ENCODE measurements at places on chromosomes 11 and 22.
A peak's percentile ranks its signal among the peaks of the same experiment; 100 is the strongest.

DNA sequence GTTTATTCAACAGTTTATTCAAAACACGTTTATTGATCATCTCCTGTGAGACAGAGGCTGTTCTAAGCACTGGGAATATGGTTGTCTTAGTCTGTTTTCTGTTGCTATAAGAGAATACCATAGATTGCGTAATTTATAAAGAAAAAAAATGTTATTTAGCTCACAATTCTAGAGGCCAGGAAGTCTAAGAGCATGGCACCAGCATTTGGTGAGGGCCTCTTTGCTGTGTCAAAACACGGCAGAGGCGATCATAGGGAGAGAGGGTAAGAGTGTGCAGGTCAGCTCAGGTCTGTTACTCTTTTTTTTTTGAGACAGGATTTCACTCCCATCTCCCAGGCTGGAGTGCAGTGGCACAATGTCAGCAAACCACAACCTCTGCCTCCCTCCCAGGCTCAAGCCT, 5.2 kb upstream of the IL17RA start:
- no peak for DNase-seq

DNA sequence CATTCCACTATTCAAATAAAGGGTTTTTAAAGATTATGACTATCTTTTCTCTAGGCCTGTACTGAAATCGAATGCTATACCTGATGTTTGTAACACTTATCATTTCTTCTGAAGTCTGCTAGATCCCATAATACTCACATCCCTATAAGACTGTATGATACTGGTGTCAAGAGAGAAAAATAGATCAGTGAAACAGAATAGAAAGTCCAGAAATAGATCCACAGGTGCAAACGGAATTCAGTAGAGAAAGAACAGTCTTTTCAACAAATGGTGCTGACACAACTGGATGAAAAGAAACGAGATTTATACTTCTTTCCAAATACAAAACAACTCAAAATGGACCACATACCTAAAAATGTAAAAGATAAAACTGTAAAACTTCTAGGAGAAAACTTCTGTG, 143.2 kb downstream of the APOL5 start:
- DNase-seq: no peak

DNA sequence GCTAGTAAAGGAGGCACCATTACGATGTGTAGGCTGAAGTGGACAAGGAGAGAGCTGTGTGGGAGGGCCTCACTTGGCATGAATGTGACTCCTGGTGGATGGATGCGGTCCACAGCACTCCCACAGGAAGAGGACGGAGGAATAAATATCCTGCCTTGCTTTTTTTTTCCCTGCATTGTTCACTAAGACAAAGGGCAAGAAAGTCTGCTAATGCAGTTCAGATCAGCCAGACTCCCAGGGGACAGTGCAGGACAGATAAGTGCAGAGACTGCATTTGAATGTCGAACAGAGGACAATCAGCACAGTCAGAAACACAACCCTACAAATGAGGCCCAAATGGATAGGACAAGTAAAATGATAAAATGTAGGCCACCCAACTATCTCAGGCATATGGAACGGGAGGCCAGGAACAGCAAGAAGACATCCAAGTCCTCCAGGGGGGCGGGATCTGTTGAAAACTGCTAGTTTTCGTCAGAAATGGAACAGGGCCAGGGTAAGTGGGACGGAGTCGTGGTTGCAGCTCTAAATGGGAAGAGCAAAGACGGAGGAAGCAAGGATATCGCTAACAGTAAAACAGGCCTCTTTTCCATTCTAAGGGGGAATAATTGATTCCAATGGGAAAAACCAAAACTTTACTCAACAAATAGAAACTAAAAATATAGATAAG, 25.2 kb upstream of the OR8B8 start:
- no peak for DNase-seq

GRCh38 chr22:22810018-22810427, 77.6 kb upstream of the IGLL5 start:
- no peak for DNase-seq

- no peak for DNase-seq
Observed at GRCh38 chr22:19109198-19110063, 12.8 kb downstream of the DGCR2 start.

- DNase-seq: no peak
Observed at GRCh38 chr11:13338427-13339069, 61.0 kb downstream of the BMAL1 start.

GRCh38 chr22:27258616-27259172, 542.9 kb downstream of the MN1 start:
- DNase-seq: no peak

DNA sequence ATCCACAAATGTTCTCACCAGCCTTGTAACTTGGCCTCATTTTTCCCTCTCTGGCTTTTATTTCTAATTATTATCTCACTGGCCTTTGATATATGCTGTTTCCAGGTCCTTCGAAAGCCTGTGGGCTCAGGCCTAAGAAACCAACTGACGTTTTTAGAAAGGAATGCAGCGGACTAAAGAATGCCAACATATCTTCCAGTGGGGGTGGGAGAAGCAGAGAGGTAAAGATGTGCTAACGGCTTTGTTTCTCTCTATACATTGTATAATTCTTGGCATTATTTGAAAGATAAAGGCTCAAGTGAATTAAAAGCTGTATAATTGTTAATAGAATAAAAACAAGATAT, 28.2 kb downstream of the OR6Q1 start:
- DNase-seq: peak; percentile 40

DNA sequence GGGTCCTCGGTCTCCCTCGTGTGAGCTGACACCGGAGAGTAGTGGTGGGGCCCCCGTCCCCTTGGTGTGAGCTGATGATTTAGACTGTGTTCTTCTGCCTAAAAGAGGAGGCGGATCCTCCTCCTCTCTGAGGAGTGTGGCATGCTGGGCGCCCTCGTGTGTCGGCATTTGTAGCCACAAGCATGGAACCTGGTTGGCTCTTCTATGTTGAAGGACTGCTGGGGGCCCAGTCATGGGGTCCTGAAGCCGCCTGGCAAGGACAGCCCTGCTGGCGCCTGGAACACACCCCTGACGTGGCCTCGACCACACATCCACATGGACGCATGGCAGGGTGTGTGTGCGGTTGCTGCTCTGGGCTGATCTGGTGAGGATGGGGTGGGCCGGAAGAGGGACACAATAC, 50.2 kb downstream of the AP2A2 start:
- no peak for DNase-seq

- DNase-seq: no peak
Observed at GRCh38 chr11:98740321-98740720, 280.4 kb upstream of the CNTN5 start.

- no peak for DNase-seq
Observed at GRCh38 chr11:62613291-62613778, 278 bp downstream of the ROM1 start.

DNA sequence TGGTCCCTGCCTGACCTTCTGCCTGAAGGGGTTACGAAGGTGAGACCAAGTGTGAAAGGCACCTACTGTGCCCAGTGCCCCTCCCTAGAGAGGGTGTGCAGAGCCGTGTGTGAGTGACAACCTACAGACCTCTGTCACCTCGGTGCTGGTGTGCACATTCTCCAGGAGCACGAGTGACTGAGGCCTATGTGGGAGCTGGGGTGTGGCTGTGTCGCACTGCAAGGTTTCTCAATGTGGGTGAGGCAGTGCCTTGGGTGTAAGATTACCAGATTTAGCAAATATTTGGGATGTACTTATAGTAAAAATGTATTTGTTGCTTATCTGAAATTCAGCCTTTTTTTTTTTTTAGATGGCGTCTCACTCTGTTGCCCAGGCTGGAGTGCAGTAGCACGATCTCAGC, 5.6 kb downstream of the STARD10 start:
- no peak for DNase-seq

DNA sequence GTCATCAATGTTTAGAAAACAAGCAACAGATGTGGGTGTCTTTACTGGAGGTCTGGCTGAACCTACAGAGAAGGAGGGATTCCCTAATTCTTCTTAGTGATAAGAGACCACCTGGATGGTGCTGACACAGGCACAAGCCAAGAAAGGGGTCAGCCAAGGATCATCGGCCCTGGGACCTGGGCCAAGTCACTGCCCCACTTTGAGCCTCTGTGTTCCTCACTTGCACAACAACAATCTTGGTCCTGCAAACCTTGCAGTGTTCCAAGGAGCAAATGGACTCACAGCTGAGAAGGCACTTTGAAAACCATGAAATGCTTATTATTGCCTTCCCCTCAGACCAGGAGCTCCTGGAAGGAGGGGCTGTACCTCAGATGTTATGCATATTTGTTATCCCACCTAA, 7.0 kb upstream of the KCNE3 start:
- DNase-seq: no peak

DNA sequence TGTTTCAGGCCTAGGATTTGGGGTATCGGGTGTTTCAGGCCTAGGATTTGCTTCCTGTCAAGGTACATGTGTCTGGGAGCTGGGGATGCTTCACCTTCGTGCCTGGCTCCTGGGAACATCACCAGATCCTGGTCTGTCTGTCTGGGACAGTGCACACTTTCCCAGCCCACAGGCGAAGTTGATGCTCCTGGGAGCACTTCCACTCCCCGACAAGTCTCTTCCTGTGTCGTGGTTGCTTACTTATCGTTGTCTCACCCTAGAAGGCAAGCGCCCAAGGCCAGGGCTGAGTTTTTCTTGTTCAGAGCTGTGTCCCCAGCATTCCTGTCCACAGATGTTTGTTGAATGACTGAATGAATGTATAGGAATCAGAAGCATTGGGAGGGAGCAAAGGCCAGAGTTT, 71.5 kb downstream of the LINC01488 start:
- no peak for DNase-seq

DNA sequence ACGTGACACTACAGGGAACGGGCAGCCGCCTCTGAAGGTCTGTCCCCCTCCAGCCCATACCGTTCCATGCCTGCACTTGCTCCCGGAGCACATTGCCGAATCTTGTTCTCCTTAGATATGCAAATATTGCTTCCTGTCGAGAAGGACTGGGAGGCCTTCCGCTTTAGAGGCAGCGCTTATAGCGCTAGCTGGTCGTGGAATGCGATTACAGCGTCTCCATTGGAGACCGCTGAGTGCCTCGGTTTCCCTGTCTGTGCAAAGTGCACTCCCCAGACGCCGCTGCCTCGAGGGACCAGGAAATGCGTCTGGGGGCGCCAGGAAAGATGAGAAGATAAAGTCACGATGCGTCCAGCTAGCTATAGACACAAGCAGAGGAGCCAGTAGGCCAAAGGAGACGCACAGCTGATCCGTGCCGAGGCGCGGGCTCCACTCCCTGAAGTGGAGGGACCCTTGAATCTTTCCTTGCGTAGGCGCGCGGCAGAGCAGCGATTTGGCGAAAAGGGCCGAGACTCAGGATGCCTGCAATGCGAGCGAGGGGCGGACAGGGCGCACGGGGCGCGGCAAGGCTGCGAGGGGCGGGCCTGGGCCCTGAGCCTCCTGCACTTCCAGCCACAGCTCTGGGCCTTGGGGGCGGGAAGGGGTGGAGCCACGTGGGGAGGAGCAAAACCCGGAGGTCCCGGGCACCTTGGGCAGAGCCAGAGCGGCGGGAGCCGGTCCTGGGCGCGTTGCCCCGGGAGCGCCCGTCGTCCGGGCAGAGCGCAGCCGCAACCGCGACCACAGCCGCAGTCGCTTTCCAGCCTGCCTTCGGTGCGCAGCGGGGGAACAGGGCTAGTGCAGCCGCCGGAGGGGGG, at the start of gene RASSF10:
RASSF10 (plus strand) TSS at position 692 of the 851 bp plus-strand sequence. CDS start 261 bp downstream, outside the sequence.
- DNase-seq: peak; percentile 78

GRCh38 chr11:117444256-117444655, 116.6 kb downstream of the CEP164 start:
- DNase-seq: peak; percentile 55

GRCh38 chr11:118634431-118635236, 27.2 kb downstream of the PHLDB1 start:
- DNase-seq: peak; percentile 69

GRCh38 chr22:36595154-36595553, 66.2 kb upstream of the EIF3D start:
- no peak for DNase-seq

DNA sequence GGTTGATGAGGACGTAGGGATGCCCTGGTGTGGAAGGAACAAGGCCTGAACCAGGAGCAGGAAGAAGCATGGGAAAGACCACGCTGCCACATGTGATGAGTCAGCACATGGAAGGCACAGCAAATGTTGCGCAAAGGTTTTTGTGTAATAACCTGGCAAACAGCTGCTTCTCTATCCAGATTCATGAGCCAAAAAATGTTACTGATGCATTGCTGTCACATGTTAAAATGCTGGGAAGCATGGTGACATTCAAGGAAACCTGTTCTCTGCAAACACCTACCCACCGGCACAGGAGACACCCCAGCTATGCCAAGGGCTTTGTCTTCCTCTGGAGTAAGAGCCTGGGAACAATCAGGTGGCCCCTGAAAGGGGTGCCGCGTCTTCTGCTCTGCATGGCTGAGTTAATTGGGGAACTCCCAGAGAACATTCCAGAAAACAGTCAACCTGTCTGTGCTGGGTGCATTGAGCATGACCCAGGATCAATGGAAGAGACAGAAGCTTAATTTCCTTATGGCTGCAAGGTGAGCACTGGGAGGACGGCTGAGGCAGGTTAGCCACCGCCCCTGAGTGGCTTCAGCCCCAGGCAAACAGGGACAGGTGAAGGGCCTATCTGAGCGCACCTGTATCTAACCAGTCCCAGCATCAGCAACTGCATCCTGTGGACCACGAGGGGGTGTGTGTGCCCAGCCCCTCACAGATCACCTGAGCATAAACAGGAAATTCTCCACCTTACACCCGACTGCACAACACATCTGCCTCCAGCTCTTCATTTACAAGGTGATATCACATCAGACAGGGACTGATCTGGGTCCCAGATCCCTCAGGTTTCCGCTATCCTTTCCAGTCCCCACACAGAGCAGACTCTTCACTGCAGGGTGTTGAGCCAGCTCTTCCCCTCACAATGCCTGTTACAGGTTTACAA, 108.4 kb downstream of the GGTLC2 start:
- DNase-seq: no peak

GRCh38 chr11:7844986-7845385, 48.2 kb upstream of the OR5P2 start:
- no peak for DNase-seq

DNA sequence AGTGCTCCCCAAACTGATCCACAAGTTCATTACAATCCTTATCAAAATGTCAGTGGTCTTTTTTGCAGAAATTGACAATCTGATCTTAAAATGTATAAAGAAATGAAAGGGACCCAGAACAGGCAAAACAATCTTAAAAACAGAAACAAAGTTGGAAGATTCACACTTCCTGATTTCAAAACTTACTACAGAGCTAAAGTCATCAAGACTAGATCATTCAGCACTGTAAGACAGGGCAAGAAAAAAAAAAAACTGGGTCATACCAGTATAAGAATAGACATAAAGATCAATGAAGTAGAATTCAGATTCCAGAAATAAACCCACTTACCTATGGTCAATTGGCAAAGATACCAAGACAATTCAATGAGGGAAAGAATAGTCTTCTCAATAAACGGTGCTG, 4.5 kb upstream of the STK33 start:
- DNase-seq: no peak

- no peak for DNase-seq
Observed at GRCh38 chr11:17805873-17806272, 71.3 kb downstream of the KCNC1 start.

DNA sequence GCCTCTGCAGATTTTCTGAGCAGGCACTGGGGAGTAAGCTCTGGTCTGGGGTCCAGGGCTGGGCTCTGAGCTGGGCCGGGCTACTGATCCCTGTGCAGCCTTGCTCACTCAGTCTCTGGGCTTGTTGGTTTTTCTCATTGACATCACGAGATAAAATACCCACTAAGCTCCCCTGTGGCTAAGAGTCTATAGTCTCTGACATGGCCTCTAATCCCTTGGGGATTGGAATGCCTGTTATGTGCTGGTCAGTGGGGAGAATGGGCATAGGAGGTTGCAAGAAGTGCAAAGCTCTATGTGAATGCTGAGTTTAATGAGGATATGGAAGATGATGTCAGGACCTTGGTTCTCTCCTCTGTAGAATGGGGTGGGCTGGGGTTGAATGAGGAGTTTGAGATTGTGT, 23.3 kb downstream of the ELF5 start:
- DNase-seq: no peak

GRCh38 chr11:110712659-110713448, 617 bp upstream of the ARHGAP20 start:
- DNase-seq: peak; percentile 91

Data from NCI-H1092 treated with DMSO at 0.1 percent for 48 hours (cell line).